ENCODE measurements at places on chromosomes 7 and 10.

DNA sequence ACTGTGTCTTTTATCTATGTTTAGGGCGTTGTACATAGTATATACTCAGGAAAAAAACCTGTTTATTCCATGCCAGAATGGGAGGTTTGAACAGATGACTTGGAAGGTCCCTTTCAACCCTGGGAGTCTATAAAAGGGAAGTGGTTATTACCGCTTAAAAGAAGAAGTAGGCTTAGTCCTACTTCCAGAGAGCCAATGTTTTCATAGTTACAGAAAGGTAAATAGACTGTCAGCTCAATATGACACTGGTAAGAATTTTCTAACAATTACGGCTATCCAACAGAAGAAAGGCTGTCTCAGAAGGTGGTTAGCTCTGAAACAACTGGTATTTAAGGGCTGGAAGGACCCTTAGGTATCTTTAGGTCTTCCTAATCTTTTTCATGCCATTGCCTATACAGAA, 1.1 kb upstream of the TFAM start:
- no peak for DNase-seq

DNA sequence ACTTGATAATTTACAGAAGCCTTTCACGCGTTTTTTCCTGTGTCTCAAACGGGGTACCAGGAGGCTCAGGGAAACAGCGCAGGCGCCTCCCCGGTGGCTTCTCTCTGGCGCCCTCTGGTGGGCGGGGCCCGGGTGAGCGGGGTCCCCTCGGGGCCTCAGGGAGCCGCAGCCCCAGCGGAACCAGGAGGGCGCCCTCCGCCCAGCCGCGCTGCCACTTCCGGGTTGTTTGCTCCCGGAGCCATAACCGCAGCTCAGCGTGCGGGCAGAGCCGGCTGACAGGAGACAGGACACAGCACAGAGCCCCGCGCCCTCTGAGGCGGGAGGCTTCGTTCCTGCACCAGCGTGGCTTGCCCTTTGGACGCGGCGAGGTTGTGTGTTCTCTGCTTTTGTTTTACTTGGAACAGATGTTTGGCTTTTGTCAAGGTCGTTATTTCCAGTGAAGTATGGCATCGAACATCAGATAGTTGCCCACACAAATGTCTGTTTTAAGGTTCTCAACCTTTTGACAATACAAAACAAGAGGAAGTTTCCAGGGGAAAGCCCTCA, 6.9 kb upstream of the CYP2E1 start:
- peak; percentile 97 for DNase-seq

DNA sequence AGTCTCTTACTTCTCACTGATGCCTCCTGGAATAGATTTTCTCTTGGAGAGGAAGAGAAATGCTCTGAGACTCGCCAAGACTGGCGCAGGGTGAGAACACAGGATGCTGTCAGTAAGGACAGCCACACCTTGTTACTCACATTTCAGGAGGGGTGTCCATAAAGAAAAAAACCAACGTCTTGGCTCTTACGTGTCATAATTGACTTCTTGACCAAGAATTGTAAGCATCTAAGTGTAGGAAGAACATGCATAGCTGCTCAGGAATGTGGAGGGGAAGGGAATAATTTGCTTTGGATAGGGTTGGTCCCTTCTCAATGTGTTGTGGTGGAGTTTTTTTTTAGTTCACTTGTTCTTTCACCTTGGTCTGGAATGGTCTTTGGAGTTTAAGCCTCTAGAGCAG, 43.8 kb upstream of the ZNF438 start:
- no peak for DNase-seq

- DNase-seq = peak; percentile 47
Observed at GRCh38 chr10:70137927-70138883, 5.6 kb upstream of the AIFM2 start.

GRCh38 chr7:108203537-108203936, 73.4 kb upstream of the LAMB4 start:
- DNase-seq = no peak

DNA sequence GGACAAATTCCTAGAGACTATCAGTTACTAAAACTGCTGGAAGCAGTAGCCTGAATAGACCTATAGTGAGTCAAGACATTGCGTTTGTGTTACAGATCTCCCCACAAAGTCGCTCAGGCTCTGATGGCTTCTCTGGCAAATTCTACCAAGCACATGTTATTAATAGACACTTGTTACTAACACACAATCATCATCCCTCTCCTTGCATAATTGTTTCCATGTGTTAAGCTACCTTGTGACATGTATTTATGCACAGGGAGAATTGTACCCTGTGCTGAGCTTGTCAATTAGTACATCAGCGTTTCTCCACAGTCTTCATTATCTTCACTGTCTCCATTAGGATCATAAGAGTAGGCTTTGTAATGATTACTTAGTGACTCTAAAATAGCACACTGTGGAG, 31.2 kb downstream of the DYNC2I1 start:
- no peak for DNase-seq

- no peak for DNase-seq
Observed at GRCh38 chr10:124624895-124625294, 119.3 kb downstream of the FAM53B start.

DNA sequence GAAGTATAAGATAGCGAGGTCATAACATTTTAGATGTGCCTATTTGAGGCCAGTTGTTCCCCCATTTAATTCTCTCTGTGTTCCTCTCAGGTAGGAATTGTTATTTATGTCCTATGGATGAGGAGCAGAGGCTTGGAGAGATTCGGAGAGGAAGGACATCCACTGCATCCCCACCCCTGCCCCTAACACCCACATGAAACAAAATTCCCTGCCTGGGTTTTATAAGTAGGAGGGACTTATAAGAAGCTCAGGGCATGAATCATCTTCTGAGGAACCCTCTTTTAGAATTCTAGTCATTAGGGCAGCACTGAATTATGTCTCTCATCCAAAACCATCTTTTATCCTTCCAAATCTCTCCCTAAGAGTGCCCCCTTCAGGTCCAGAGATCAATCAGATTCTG, 5.0 kb downstream of the CHAT start:
- DNase-seq = no peak

- no peak for DNase-seq
Observed at GRCh38 chr7:68770649-68771048, 827.6 kb upstream of the AUTS2 start.

GRCh38 chr7:120460949-120461348, 188.0 kb downstream of the KCND2 start:
- DNase-seq = no peak

DNA sequence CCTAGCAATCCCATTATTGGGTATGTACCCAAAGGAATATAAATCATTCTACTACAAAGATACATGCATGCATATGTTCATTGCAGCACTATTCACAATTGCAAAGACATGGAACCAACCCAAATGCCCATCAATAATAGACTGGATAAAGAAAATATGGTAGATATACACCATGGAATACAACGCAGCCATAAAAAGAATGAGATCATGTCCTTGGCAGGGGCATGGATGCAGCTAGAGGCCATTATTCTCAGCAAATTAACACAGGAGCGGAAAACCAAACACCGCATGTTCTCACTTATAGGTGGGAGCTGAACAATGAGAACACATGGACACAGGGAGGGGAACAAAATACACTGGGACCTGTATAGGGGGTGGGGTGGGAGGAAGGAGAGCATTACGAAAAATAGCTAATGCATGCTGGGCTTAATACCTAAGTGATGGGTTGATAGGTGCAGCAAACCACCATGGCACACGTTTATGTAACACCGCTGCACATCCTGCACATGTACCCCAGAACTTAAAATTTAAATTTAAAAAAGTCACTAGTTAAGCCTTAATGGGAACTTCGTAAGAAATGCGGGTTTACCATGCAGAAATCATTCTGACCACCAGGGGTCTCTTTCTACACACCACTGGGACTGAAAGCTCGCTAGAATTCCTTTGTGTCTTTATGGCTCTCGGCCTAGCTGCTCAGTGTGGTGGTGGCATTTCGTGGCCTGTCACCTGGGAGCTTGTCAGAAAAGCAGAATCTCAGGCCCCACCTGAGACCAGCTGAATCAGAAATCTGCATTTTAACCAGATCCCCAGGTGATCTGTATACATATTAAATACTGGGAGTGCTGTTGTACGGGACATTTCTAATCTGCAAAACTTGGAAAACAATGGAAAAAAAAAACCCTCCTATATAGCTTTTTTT, 9.5 kb downstream of the ANKRD1 start:
- DNase-seq = peak; percentile 59

DNA sequence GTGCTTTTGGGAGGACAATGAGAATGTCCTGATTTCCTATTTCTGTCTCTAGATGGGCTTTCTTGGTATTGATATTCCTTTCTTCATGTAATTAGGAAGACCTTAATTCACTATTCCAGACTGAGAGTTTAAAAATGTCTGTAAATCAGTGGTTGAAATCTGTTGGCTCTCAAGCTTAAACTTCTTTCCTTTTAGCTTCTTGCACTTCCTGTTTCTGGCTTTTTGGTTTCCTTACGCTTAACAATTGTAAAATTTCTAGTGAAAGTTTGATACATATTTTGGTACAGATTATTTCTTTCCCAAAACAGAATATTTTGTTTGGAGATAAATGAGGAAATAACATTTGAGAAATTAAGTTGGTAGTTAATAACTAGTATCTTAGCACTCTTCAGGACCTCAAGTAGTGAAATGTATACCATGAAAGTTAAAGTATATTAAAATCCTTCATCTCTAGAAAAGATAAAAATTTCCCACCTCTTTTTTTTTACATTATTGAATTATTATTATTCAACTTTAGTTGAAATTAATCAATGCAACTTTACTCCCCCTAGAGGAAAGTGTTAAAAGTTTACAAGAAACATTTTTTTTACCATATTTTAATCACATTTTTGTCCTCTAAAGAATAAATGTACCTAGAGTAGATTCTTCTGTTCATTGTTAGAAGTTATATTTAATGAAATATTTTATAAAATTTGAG, 137.2 kb downstream of the PHTF2 start:
- DNase-seq = no peak

GRCh38 chr7:2886391-2886790, 42.3 kb upstream of the GNA12 start:
- no peak for DNase-seq

- no peak for DNase-seq
Observed at GRCh38 chr10:97596101-97597082, 6.9 kb downstream of the C10orf62 start.

DNA sequence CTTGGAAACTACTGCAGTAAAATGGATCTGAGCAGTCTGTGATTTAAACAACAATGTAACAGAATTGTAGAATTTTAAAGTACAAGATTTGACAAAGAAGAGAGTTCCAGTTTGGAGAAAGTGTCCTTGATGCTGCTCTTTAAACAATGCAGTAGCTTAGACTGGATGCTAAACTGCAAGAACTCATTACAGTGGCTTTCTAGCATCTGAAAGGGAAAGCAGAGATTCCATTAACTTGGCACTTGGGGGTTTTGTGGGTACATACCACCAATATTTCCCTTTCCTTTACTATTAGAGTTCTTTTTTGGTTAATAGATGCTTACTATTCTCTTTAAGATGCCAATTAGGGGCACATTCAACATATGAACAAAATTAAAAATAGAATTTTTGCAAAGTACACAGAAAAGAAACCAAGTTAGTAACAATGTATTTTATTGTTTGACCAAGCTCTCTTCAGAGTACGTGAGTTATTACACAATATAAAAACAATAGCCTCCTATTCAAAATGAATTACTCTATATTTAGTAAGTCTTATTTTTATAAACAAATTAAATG, 11.9 kb downstream of the PSTK start:
- no peak for DNase-seq

GRCh38 chr10:15118615-15119014, 21.5 kb downstream of the RPP38 start:
- DNase-seq = no peak

GRCh38 chr7:593324-594115, 73.9 kb upstream of the PDGFA start:
- no peak for DNase-seq

DNA sequence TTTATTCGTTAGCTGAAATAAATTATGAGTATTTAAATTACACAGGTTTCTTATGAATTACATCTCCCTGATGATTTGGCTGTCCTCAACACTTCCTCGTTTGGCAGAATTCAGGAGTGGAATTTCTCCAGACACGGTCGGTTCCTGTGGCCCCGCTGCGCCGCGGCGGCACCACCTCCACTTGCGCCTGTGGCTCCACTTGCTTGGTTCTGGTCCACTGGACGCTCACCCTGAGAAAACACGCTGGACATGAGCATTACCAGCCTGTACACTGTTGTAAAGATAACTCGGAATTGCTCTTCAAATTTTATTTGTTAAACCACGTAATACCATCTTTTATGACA, 85.3 kb downstream of the ZNF33B start:
- DNase-seq = peak; percentile 90

DNA sequence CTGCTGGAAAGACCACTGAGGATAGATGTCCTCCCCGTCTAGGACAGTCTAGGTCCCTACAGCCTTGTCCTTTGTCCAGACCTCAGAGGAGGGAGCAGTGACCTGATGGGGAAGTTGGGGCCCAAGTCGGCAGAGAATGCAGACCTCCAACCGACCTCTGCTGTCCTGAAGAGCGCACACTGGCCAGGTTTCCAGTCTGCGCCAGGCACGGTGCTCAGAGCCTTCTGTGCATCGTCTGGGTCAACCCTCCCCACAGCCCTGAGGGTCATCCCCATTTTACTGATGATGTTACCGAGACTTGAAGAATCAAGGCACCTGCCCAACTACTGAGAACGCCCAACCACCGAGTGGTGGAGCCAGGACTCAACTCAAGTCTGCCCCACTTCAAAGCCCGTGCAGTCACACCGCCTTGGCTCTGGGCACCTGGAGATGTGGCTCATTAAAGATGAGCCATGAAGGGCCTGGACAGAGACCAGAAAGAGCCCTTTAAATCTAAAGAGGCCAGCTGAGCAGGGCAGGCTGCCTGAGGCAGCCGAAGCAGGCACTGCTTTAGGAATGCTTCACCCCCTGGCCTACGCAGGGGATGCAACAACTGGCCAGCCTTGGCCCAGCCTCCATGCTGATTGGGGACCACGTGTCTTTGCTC, 4.4 kb downstream of the ITPRIP start:
- peak; percentile 63 for DNase-seq

DNA sequence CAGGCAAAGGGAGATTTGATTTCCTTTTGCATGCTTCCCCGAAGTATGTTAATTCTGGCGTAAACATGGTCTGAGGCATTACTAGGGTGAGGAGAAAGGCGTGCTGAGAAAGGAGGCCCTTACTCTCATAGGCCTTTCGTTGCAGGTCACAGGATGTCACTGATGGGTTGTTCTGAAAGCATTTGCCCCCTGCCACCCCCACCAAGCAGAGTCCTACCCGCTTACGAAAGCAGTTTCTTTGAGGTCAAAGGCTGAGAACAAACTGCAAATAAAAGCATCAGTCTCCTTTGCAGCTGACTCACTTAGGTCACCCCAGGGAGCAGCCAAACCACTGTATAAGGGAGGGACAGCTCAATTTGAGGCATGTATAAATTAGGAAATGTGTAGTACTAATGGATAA, 57.1 kb downstream of the BPGM start:
- DNase-seq = no peak

DNA sequence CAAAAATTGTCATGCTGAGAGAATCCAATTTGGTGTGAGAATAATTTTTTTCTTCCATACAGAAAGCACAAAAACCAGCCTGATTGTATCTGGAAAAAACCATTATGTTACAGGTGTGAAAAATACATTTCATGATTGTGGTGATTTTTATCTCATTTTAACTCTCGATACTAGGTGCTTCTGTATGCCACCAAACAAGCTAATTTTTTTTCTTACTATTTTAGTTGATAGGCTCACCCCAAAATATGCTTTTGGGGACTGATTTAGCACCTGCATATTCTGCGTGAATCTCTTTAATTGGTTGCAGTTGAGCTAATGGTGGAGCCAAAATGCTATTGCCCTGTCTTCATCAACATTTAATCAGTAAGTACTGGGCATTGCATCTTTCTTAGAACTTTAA, 1.9 kb downstream of the DMTF1 start:
- no peak for DNase-seq
